Neural crest cell (in vitro differentiated cells): ENCODE measurements at places on chromosomes 5 and 9. TPM values are rescaled to one million over a fixed set of nuclear protein-coding genes. Genes with fewer than 3 reads are reported as not detected.

DNA sequence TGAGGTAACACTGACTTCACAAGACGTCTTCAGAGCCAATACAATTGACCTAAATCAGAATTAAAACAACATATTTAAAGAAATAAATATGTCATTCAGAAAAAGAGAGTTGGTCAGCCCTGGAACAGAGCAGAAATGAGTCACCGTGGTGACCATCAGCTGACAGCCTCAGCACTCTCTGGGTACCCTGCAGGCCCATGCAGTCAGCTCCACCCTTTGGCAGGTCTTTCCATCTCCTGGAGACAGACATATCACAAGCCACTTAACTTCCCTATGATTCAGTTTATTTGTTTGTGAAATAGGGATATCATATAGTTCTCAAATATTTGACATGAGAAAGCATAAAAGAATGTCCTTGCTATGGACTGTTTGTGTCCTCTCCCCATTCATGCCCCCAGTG, 151.6 kb upstream of the MEF2C start:
- DNase-seq, result no peak

Gene SLC36A3
- total RNA-seq, result not detected in 2 replicates

Gene OSTF1
- total RNA-seq, result 4.4 and 5.0 TPM in 2 replicates

GRCh38 chr5:115343855-115344254, 47.4 kb upstream of the CCDC112 start:
- DNase-seq, result no peak

GRCh38 chr9:114830546-114830945, 24.7 kb upstream of the TNFSF15 start:
- no peak for DNase-seq

Gene CAMK2A
- total RNA-seq, result 0.30 and 0.59 TPM in 2 replicates

Gene ADGRD2
- total RNA-seq, result 0.44 TPM in 1 of 2 replicates, not detected in the other

GRCh38 chr5:16867577-16867953, 68.5 kb downstream of the MYO10 start:
- no peak for DNase-seq

DNA sequence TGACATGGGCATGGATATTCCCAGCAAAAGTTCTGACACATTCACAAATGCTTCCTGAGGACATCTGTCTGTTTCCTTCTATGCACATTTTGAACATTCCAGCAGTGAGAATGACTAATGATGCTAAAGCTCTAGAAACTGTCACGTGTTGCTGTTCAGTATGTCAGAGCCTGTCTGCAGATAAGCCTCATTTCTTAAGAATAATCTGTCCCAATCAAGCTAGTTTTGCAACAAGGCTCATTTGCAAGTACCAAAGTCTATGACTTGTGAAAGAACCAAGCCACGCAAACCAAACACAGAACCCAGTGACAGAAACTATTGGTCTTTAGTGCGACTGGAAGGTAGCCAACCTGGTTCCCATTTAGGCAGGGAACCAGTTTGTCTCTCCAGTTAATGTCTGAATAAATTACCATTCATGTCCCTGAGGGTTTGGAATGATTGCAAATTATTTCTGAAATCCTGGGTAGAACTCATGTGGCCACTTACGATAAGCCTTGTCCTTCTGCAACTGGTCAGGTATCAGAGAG, 178.5 kb downstream of the C9orf152 start:
- DNase-seq, result no peak

Gene SPOCK1
- total RNA-seq, result 75.6 and 89.7 TPM in 2 replicates
